ENCODE measurements at places on chromosomes 5 and 9. TPM values are rescaled to one million over a fixed set of nuclear protein-coding genes. Genes with fewer than 3 reads are reported as not detected.

Gene SMIM3
- total RNA-seq = 46.3 TPM

Gene SLC6A3
- not detected for total RNA-seq

Gene IL17B
- total RNA-seq = not detected

Gene NMUR2
- total RNA-seq = not detected

Gene PPP6C
- total RNA-seq = 40.9 TPM

Gene CLIC3
- 1.5 TPM for total RNA-seq

Gene TMEM38B
- 25.0 TPM for total RNA-seq

DNA sequence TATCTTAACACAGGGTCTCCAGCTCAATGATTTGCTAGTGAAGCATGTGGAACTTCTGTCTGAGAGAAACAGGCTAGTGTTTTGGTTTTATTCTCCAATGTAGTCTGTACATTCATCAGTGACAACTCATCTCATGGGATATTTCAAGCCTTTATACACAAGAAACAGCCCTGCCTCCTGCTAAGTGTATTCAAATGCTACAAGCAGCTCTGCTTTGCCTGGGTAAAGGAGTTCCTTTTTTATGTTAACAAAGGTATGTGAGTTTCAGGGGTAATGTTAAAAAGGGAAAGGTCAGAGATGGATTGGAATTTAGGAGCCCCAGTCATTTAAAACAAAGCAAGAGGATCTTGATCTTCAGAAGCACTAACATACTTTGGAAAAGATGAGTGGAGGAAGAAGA is 498.7 kb downstream of the ISL1 start:
- H3K27ac ChIP-seq = no peak overlapping the region
- H3K4me1 ChIP-seq = no peaks in the 10 kb centered on the region
- no peaks in the 10 kb centered on the region for H3K27me3 ChIP-seq
- H3K36me3 ChIP-seq = no peaks in the 10 kb centered on the region
- no peak for DNase-seq

DNA sequence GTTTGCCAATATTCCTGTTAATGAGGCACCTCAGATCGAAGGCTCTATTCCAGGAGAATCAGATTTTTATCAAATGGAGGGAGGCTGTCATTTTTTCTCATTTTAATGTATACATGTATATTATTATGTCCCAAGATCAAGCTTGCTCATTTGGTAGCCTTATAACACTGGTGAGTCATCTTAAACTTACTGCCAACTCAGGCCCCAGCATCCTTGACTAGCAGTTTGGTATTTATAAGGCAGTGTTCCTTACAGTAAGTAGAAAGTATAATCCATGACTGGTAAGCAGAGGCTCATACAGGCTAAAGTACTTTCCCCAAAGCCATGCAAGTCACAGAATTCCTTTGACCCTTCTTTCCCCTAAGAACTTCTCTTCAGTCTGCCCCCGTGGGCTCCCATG is 90.7 kb upstream of the NR3C1 start:
- no peak for DNase-seq
- no peaks in the 10 kb centered on the region for H3K27me3 ChIP-seq
- H3K4me3 ChIP-seq = no peak overlapping the region
- H3K27ac ChIP-seq = peak overlapping the region; percentile 52

GRCh38 chr9:97525451-97525850 is 24.0 kb downstream of the TMOD1 start:
- H3K36me3 ChIP-seq = no peaks in the 10 kb centered on the region
- no peak for DNase-seq
- H3K27ac ChIP-seq = no peak overlapping the region
- peaks cover 6% of the 10 kb centered on the region for H3K4me1 ChIP-seq
- no peak overlapping the region for H3K4me3 ChIP-seq
- H3K27me3 ChIP-seq = peaks cover 3% of the 10 kb centered on the region

- H3K4me1 ChIP-seq = no peaks in the 10 kb centered on the region
- no peak for DNase-seq
- no peaks in the 10 kb centered on the region for H3K36me3 ChIP-seq
- no peak overlapping the region for H3K4me3 ChIP-seq
These were observed 235.3 kb downstream of the GABRB2 start for GRCh38 chr5:161311146-161311708.

DNA sequence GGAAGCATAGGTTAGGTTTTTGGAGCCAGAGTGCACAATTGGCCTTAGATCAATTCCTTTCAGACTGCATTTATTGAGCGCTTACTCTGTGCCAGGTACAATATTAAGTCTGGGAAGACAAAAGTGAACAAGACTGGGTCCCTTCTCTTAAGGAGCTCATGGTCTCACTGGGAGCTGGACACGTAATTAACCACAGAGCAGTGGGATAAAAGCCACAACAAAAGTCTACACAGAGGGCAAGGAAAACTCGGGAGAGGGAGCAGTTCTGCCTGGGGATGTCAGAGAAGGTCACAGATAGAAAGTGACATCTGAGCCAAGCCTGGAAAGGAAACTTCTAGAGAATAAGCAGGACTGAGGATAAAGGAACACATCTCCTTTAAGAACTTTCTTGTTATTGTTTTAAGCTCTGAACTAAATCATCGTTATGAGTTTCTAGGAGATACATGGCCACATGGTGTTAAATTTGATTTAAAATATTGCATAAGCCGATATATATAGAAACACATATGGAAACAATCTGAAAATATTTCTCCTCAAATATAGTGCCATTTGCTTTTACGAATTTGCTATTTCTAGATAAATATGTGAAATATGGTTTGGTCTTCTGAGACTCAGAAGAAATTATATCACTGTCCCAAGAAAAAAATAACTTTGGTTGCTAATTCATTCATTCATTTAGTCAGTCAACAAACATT is 40.1 kb upstream of the PDE8B start:
- H3K27ac ChIP-seq = no peak overlapping the region
- no peaks in the 10 kb centered on the region for H3K36me3 ChIP-seq
- H3K27me3 ChIP-seq = peaks cover 22% of the 10 kb centered on the region
- H3K4me3 ChIP-seq = no peak overlapping the region
- peaks cover 21% of the 10 kb centered on the region for H3K4me1 ChIP-seq

DNA sequence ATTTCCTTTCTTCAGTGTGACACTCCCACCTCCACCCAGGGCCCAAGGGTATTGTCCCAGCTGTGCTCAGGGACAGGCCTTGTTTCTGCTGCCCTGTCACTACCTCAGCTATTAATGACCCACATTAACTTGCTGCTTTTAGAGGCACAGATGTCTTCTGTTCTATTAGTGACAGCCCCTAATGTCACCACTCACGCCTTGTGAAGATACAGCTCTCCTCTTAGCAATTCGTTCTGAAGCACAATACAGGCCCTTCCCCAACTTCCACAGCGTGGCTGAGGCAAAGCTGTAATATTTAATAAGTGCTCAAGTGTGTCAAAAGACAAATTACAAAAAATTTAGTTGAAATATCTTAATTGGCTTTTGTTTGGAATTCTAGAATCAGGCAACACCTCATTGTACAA is 44.7 kb upstream of the HMGCS1 start:
- no peak overlapping the region for H3K27ac ChIP-seq
- no peak overlapping the region for H3K4me3 ChIP-seq
- no peaks in the 10 kb centered on the region for H3K4me1 ChIP-seq
- DNase-seq = no peak
- no peaks in the 10 kb centered on the region for H3K27me3 ChIP-seq

GRCh38 chr9:107953556-107954125 is 464.1 kb upstream of the KLF4 start:
- no peaks in the 10 kb centered on the region for H3K36me3 ChIP-seq
- H3K27me3 ChIP-seq = no peaks in the 10 kb centered on the region
- no peak overlapping the region for H3K27ac ChIP-seq
- DNase-seq = no peak

DNA sequence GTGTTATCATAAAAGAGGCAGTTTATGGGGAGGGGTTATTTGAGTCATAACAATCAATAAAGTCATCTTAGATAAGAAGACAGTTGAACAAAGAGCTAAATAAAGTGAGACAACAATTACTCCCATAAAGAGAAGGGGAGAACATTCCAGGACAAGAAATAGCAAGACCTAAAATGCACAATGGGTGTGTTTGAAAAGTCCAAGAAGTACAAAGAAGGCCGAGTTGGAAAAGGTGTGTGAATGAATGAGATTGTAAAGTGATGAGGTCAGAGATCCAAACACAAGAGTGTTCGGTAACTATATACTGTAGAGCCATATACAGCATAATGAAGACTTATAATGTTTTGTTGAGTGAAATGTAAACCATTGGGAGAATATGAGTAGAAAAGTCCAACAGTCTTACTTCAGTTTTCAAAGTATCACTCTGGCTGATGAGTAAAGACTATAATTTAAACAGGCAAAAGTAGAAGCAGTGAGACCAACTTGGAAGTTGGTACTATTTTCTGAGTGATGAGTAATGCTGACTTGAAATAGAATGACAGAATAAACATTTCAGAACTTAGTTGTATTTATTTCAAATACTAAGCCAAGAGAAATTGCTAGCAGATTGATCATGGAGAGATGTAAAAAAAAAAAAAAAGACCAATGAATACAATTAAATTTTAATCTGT is 868.7 kb upstream of the CDH9 start:
- H3K4me3 ChIP-seq = no peak overlapping the region
- H3K36me3 ChIP-seq = no peaks in the 10 kb centered on the region
- H3K27ac ChIP-seq = no peak overlapping the region
- H3K4me1 ChIP-seq = no peaks in the 10 kb centered on the region
- no peak for DNase-seq

DNA sequence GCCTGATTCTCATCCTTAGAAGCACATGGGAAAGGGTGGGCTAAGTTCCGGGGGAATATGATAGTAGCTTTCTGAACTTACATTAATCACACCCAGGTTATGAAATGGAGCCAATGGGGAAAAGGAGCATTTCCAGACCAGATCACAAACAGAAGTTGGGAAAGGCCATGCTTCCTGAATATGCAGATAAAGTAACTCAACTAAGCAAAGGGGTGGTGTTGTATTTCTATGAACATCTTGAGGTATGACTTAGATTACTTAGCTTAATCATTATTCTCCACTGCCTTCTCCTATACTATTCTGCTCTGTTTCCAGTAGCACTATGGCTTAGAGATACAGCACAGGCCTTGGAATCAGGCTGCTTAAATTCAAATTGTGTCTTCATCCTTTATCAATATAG is 10.5 kb downstream of the C5orf46 start:
- no peaks in the 10 kb centered on the region for H3K27me3 ChIP-seq
- peaks cover 15% of the 10 kb centered on the region for H3K4me1 ChIP-seq
- no peaks in the 10 kb centered on the region for H3K36me3 ChIP-seq
- no peak overlapping the region for H3K27ac ChIP-seq

GRCh38 chr5:154072414-154073171 is 33.8 kb downstream of the MFAP3 start:
- DNase-seq = peak; percentile 51
- H3K4me1 ChIP-seq = peaks cover 3% of the 10 kb centered on the region
- H3K27ac ChIP-seq = no peak overlapping the region
- H3K27me3 ChIP-seq = no peaks in the 10 kb centered on the region
- no peak overlapping the region for H3K4me3 ChIP-seq
- no peaks in the 10 kb centered on the region for H3K36me3 ChIP-seq
